ENCODE measurements at places on chromosomes 3 and 15.

- DNase-seq = no peak
Measured at GRCh38 chr15:94265982-94266381, 34.6 kb downstream of the MCTP2 start.

GRCh38 chr3:194657439-194657838 lies 14.6 kb downstream of the LSG1 start:
- DNase-seq = no peak

DNA sequence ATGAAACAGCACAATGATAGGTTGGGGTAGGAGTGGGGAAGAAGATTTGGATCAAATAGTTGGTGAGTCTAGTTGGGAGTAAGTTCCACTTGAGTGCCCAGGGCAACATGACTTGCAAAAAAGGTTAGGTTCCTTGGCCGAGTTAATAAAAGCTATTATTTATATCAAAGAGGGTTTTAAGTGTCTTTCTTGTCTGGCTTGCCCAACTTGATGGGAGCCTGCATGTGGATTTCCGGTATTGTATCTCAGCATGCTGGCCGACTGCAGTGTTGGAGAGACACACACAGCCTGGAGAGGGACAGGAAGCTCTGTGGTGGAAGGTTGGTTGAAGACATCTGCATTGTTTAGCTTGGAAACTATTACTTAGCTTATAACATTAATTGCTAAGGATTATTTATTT lies 449.5 kb upstream of the TBL1XR1 start:
- DNase-seq = no peak

DNA sequence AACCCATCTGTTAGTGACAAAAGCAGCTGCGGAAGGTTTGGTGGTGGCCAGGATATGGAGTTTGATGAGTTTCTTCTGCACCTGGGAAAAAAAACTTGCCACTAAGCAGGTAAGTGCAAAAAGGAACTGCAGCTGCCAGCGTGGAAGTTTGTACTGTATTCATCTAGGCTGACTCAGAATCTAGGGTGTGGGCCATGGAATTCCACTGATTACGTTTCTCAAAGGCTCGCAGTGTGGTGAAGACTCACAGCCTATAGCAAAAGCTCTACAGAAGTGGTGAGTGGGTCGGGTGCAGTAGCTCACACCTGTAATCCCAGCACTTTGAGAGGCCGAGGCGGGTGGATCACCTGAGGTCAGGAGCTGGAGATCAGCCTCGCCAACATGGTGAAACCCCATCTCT lies 334.6 kb upstream of the GRM7 start:
- no peak for DNase-seq

DNA sequence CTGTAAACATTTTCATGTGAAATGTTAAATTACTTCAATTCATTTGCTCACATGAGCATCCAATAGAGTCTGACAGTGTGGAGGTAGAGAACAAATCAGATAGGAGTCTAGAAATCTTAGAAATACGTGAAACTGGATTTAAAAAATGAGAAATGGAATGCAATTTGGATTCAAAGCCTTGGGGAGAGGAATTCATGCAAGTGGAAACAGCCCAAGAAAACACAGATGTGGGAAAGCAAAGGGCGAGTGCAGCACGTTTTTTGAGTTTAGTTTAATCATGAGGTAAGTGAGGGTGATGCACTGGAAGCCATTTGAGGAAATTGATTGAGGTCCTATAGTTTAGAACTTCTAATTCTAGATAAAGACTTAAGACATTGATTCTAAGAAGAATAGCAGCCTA lies 434.7 kb downstream of the C3orf38 start:
- no peak for DNase-seq

DNA sequence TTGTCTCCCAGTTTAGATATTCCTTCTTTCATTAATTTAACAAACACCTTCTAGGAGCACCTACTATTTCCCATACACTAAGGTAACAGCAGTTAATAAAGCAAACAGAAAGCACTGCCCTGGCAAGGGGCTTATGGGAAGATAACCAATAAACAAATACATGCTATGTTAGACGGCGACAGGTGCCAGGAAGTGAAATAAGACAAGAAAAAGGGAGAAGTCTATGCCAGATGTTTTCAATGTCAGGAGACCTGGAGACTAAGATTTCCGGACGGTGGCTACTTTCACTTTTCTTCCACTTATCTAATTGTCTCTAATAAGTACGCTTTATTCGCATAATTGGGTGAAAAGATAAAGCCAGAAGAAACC lies 32.5 kb upstream of the ZNF445 start:
- no peak for DNase-seq

DNA sequence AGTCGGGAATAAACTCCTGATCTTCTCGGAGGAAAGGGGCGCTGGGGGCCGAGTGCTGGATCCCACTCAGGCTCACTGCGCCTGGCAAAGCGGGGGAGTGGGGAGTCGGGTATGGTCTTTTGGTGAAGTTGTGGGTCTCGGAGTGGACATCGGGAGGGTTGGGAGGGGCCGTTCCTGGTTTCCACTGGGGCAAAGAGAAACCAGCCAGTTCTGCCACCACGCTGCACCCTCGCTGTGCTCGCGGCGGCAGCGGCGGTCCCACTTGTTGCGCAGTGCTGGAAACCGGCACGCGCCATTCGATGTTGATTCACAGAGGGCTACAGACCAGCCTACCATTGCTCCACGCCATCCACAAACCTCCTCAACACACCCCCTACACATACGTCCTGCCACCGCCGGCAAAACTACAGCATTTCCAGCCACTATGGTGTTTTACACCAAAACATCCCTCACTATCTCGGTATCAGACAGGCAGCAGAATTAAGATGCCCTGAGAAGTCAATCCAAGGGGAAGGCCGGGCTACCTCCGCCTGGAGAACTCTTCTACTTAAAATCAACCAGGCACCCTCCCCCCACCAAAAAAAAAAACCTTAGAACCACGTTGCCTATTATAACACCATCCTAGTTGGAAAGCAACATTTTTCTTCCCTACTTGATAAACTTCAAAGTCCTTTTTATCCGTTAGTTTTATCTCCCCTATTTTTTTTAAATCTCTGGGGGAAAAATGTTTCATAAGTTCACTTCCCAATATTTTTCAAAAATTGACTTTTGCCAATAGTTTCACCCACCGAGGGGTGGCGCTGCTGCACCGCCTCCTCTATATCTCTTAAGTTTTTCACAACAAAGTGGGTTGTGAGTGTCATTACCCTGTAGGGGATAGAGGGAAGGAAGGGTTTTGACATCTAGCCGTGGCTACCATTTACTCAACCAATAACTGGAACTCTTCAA lies 3.6 kb downstream of the BCL6 start:
- DNase-seq = peak; percentile 82

GRCh38 chr3:160084998-160085397 lies 96.4 kb downstream of the IL12A start:
- DNase-seq = no peak

DNA sequence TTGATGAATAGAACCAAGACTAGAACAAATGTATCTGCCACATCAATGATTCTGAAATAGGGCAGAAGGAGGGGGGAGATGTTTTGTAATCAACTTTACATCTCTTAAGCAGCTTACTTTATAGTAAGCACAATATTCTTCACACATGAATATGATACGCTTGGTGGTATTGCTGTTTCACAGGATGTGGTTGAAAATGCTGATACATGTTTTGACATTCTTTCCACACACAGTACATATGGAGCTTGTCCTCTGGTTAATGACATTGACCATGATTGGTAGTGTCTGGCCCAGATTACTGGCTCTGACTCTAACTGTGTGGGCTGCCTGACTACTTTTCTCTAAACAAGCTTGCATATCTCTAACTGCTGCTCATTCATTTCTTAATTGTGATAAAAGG lies 168.9 kb downstream of the KLHL25 start:
- DNase-seq = peak; percentile 80

DNA sequence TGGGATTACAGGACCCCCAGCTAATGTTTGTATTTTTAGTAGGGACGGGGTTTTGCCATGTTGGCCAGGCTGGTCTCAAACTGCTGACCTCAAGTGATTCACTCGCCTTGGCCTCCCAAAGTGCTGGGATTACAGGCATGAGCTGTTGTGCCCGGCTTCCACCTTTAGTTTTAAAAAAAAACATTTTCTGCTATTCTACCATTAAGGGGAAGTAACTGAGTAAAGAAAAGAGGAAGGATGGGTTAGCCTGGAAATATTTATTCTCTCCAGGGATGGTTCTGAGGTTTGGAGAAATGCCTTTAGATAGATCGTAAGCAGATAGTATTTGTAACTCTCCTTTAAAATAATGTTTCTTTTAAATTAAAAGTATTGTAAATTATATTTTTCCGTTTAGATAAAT lies 3.1 kb downstream of the AP4E1 start:
- DNase-seq = peak; percentile 56

DNA sequence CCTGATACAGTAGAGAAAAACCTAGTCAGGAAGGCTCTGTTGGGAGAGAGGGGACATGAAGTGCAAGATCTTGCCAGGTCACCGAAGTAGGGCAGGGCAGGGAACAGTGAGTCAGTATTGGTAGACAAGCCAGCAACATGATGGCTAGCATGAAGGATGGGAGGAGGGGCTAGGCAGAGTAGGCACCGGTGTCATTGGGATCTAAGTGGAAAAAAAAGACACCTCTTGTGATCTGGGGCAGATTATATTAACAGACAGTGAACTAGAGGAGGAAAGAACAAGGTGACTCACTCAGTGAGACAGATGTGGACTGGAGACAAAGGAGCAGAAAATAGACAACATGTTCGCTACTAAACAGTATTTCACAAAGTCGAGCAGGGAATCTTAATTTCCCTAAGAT lies 149.2 kb upstream of the SLC24A5 start:
- DNase-seq = no peak

DNA sequence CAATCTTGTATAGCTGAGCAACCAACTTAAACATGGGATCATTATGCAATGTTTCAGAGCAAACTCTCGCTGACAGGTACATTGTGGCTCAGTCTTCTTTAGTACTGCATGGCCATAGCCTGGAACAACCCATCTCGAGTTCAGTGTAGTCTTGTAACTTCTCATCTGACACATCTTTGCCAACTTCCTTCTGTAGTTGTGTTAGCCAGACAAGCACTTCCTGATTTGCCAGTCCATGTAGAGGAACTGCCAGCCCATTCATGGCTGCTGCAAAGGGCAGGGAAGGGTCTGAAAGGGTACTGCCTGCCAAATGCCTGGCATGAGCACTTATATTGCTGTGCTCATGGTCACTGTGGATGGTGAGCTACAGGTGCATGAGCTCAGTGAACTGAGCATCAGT lies 49.2 kb upstream of the CCDC54 start:
- DNase-seq = no peak

- peak; percentile 96 for DNase-seq
Measured at GRCh38 chr15:63038926-63039673, 3.4 kb upstream of the TPM1 start.

GRCh38 chr3:119346076-119346496 lies 51.9 kb downstream of the ARHGAP31 start:
- DNase-seq = no peak

- no peak for DNase-seq
Measured at GRCh38 chr3:98325055-98325454, 28.6 kb upstream of the OR5K4 start.

DNA sequence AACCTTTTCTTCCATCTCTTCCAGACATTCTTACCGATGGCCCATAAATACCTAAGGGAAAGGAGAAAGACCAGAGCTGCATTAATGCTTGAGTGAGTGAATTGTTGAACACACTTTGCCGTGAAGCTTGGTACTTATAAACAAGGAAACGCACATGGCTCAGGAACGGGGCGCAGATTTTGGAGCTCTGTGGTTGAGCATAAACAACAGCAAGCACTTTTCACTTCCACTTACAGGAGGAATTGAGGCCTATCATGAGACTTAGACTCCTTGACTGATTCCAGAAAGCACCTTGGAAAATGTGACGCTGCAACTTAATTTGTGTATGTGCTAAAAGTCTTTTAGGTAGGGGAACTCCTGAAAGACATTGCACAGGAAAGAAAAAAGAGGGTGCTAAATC lies 197.5 kb upstream of the FEZF2 start:
- DNase-seq = no peak

- peak; percentile 58 for DNase-seq
Measured at GRCh38 chr15:58307313-58307961, 124.4 kb upstream of the LIPC start.

DNA sequence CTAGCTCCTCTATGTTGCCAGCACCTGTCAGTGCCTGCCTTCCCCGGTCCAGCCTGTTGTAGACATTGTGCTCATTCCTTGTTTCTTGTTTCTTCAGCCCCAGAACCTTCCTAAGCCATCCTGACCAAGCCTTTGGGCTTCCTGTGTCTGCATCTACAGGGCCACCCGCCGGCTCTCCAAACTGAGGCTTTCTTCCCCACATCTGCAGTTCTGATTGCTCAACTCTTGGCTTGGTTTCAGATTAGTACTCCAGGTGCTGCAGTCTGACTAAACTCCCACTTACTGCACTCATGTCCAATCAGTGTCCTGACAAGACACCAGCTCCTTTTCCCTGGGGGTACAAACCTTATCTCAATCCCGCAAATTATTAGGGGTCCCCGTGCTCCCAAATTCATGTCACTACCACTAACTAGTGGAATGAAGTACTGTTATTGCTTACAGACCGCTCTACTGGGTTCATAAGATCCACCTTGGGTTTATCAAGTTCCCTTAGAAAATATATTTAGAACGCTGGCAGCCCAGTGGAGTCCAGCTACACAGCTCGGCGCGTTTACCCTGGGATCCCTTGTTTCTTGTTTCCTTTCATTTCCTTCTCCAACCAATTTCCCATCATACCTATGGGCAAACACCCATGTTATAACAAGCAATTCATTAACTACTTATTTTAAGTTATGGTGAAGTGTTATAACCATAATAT lies 114.2 kb upstream of the TJP1 start:
- no peak for DNase-seq

GRCh38 chr3:53700441-53700840 lies 145.8 kb downstream of the CHDH start:
- DNase-seq = no peak

GRCh38 chr3:46194868-46195553 lies 13.1 kb downstream of the CCR1 start:
- no peak for DNase-seq

GRCh38 chr15:90101130-90101968 lies 919 bp downstream of the IDH2 start:
- DNase-seq = peak; percentile 31

- DNase-seq = peak; percentile 59
Measured at GRCh38 chr3:148727231-148727630, 29.5 kb downstream of the AGTR1 start.

GRCh38 chr15:76309601-76310330 lies 1.5 kb downstream of the ETFA start:
- DNase-seq = no peak

- peak; percentile 63 for DNase-seq
Measured at GRCh38 chr3:149547954-149548668, 73.6 kb downstream of the TM4SF4 start.

DNA sequence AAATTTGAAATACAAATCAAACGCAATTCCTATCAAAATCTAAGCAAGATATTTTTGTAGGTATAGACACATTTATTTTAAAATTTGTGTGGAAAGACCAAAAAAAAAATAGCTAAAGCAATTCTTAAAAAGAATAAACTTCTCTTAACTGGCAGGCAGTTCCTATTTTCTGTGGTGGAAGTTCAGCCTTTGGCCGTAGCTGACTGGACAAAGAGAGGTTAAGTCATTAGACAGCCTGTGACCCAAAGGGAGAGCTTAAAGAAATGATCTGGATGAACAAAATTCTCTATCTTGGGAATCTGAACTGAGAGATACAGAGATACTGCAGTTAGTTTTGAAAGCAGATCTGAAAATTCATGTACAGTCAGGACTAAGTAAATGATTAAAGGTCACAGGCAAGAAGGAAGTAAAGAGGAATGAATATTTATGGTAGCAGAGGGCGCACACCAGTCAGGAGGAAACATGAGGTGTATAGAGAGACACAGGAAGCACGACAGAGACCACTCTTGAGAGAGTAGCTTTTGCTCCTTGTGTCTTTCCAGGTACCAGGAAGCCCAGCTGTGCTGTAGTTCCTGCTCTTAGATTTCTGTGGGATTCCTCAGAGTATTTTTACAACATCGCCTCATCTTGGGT lies 57.5 kb downstream of the TPRG1 start:
- no peak for DNase-seq

All from fibroblast of skin of scalp (primary cell).